ENCODE measurements at places on chromosomes 13 and 19.

DNA sequence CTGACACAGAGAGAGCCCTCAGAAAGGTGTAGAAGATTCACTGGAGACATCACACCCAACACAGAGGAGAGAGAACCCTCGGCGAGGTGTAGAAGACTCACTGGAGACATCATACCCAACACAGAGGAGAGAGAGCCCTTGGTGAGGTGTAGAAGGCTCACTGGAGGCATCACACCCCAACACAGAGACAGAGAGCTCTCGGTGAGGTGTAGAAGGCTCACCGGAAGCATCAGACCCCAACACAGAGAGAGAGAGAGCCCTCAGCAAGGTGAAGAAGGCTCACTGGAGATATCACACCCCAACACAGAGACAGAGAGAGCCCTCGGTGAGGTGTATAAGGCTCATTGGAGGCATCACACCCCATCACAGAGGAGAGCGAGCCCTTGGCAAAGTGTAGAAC is 826.5 kb downstream of the UQCRFS1 start:
- DNase-seq: no peak

GRCh38 chr19:7655581-7655980 is 13.3 kb upstream of the RETN start:
- no peak for DNase-seq

DNA sequence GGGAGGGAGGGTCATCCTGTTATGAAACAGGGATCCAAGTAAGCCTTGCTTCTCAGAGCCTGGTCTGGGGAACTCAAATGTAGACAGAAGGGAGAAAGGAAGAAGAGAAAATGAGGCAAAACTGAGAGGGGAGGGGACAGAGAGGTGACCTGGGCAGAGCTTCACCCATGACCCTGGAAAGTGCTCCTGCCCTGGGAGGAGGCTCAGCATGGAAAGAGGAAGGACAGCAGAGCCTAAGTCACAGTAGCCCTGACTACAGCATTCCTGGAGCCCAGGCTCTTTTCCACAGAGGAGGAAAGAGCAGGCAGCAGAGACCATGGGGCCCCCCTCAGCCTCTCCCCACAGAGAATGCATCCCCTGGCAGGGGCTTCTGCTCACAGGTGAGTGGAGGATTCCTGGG is at the start of gene CEACAM3:
CEACAM3 (plus strand) TSS at position 226 of the 400 bp plus-strand sequence; CDS start at position 317, 91 bp downstream.
- no peak for DNase-seq

GRCh38 chr19:54440641-54441040 is 8.4 kb upstream of the LENG8 start:
- DNase-seq: no peak

DNA sequence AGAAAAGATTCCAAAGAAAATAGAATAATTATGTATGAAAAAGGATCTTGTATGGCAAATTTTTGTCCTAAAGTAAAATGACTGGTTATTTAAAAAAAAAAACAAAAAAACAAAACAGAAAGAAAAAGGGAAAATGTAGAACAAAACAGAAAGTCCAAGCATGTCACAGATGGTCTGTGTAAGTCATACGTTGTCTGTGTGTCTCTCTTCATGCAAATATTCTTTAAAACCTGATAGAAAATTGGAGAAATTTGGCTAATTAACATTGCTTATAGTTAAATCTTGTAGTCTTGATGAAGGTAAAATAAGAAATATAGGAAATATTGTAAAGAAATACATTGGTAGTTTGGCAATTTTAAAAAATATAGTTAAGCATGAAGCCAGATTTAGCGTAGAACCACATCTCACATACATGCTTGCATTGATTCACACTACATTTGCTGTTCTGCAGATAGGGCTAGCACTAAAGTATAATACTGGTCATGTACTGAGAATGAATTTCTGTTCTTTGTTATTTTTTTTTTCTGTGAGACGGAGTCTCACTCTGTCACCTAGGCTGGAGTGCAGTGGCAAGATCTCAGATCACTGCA is 58.4 kb downstream of the SPRYD7 start:
- DNase-seq: no peak

- DNase-seq: no peak
These were observed 127.9 kb upstream of the SOX1 start for GRCh38 chr13:111938741-111939665.

- DNase-seq: no peak
These were observed 298.8 kb downstream of the SHISA2 start for GRCh38 chr13:25752957-25753551.

DNA sequence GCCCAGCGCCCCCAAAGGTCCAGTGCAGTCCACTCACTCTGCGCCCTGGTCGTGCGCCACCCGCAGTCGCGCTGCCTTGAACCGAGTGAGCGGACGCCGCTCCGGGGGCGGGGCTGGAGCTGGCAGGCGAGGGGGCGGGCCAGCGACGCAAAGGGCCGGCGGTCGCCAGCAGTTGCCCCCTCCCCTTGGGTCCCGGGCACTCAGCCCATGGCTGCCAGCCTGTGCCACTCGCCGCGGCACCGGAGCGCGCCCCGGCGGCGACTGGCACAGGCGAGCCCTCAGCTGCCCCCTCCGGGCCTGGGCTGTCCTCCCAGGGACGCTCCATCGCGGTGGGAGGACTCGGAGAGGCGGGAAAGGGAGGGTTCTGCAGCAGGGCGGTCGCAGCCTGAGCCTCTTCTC is at the start of gene S1PR5:
S1PR5 (minus strand) TSS at position 87 of the 399 bp plus-strand sequence. CDS start 2,436 bp downstream, outside the sequence.
- DNase-seq: peak; percentile 21

- DNase-seq: peak; percentile 50
These were observed 14.7 kb downstream of the CILP2 start for GRCh38 chr19:19552798-19553197.

GRCh38 chr19:15365264-15365663 is 14.3 kb downstream of the AKAP8 start:
- DNase-seq: no peak

- no peak for DNase-seq
These were observed 403.5 kb upstream of the GPC6 start for GRCh38 chr13:92823059-92823458.

GRCh38 chr13:44400736-44401135 is 27.1 kb downstream of the SERP2 start:
- DNase-seq: no peak

DNA sequence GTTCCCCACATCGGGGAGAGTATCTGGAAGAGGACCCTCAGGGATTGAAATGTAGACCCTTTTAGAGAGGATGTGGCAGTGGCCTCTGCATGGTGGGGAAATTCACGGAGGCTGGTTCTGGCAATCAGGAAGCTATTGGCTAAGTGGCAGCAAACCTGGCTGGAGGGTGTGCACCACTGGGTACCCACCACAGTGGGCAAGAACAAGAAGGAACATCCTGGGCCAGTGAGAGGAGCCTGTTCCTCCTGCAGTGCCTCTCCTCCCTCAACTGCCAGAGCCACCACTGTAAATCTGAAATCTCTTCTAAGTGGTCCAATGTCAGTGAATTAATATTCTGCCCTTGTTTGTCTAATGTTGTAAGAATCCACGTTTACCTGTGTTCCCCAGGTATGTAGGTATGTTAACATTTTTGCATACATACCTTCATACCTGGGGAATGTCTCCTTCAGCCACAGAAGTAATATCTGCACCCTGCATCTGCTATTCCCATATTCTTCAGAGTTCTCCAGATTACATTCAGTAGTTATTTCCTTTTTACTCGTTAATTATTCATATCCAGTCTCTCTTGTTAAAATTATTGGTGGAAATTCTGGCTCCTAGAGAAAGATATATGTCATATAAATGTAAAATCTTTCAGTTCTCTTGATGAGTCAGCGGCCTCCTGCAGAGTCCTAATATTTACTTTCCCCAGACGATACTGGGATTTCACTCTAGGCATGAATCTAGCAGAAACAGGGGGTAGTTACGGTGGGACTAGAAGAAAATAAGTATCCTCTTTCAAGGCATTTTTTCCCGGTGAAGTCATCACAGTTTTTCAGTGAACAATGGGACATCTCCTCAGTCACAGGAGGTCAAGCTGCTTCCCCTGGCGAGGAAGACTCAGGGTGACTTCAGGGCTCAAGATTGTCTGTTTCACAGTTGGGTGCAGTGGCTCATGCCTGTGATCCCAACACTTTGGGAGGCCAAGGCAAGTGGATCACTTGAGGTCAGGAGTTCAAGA is 148.3 kb downstream of the MYO16 start:
- DNase-seq: no peak

GRCh38 chr13:94192431-94192975 is 287.0 kb downstream of the DCT start:
- peak; percentile 34 for DNase-seq

DNA sequence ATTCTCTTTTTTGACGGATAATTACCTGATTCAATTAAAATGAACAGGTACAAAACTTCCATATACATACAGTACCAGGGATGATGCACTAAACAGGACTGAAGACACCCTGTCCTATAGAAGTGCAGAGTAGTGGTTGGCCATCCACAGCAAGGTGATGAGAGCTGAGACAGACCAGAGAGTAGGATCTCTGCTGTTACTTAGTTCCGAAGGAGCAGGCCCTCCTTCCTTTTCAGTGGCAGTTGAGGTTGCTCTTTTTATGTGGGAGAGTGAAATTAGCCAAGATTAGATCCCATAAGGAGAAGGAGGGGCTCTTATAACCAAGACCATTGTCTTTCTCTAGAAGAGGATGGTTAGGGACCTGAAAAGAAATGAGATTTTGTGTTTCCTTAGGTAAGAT is 4.0 kb downstream of the PDS5B start:
- no peak for DNase-seq

GRCh38 chr13:40221460-40222201 is 444.8 kb downstream of the FOXO1 start:
- DNase-seq: peak; percentile 55

DNA sequence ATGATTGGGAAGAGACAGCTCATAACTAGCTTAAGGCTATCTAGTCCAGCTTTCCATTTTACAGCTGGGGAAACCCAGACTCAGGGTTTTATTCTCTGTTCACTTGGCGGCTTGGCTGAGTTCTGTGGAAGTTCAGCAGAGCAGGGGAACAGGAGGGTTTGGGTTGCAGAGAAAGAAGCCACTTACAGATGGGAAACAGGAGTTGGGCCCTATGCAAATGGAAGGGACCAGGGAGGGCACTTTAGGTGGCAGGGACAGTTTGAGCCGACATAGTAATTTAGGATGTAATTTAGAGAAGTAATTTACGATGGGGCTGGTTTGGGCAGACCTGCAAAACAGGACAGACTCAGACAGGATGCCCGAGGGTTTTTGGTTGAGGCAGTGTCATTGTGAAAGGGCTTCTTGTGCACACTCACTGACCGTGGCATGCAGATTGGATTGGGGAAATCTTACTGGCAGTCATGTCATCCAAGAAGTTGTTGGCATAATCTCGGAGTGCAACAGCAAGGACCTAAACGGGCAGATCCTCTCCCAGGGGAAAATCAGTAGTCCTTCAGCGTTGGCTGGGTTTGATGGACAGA is 47.3 kb upstream of the GPR183 start:
- peak; percentile 47 for DNase-seq

DNA sequence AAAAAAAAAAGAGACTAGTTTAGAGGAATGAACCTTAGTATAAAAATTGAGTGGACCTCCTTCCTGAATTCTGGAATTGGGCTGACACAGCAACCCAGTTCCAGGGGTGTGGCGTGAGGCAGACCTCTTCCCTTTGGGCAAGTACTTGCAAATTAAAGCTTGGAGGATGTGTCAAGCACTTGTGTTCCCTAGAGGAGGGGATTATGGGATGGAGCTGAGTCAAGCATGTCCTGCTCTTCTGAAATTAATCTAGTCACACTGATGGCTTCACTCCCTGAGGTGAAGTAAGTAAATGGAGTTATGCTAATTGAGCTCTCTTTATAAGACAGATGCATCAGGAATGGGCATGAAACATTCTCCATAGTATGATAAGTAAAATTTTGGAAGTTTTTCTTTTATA is 107.7 kb upstream of the HTR2A start:
- no peak for DNase-seq

GRCh38 chr13:83386609-83387008 is 495.7 kb downstream of the SLITRK1 start:
- no peak for DNase-seq

GRCh38 chr13:95677564-95678266 is 776 bp downstream of the DNAJC3 start:
- peak; percentile 8 for DNase-seq

DNA sequence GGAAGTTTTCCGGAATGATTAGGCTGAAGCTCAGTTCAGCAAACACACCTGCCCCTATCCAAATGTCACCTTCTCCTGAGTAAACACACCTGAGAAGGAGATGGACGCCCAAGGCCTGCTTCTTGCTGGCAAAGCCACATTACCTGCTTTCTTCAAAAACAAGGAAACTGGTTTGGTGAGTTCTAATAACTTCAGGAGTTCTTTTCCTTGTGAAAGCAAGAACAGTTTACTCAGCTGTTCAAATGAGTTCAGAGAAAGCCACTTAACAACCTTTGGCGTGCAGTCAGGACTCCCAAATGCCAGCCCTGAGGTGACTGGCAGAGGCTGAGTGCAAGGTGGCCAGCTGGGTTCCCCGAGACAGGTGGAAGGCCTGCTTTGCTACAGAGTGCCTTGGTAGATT is 160.5 kb downstream of the STK24 start:
- DNase-seq: no peak

- peak; percentile 93 for DNase-seq
These were observed 1.1 kb downstream of the MIDN start for GRCh38 chr19:1249298-1249989.

GRCh38 chr13:43057653-43058317 is 34.4 kb downstream of the DNAJC15 start:
- no peak for DNase-seq

- no peak for DNase-seq
These were observed 86.5 kb downstream of the TSHZ3 start for GRCh38 chr19:31262725-31263191.

DNA sequence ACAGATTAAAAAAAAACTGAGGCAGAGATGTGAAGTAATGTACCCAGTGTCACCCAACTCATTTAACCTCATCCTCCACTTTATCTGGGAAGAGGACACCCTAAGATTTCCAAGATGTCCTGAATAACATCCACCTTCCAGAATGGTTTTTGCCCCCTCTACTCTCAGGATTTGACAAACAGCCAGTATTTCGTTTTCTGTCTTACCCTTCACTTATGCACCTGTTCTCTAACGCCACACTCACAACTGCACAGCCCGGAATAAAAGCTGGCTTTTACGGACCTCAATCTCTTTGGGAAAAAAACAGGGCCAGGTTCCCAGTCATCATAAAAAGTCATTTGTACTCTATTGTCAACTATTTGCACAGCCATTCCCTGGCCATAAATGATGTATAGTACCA is 21.2 kb upstream of the CEACAM6 start:
- no peak for DNase-seq

DNA sequence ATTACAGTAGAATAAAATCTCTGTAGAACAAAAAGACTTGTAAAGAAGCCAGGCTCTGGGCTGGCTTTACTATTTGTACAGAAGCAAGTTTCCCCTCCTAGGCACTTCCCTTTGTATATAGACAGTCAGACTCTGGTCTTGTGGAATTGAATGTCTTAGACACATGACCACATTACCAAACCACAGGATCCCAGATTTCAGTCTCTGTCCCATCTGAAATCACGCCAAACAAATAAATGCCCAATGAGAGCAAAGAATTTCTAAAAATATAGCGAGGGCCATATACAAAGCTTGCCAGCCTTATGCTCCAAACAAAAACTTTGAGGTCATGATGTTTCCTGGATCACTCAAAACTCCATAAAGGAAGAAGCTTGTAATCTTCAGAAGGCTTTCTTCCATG is 23.9 kb downstream of the CCDC70 start:
- DNase-seq: no peak

GRCh38 chr13:94412870-94413597 is 66.4 kb downstream of the DCT start:
- no peak for DNase-seq

Measured in stimulated activated CD4-positive, alpha-beta T cell treated with anti-CD3 and anti-CD28 coated beads, Interleukin-15, amount 100 ng/mL, for 24 hours (primary cell).